Non-pigmented ciliary epithelial cell (primary cell): ENCODE measurements at places on chromosomes 11 and 22.

GRCh38 chr11:61841636-61842527 lies 13.8 kb downstream of the FADS2 start:
- no peak for DNase-seq

DNA sequence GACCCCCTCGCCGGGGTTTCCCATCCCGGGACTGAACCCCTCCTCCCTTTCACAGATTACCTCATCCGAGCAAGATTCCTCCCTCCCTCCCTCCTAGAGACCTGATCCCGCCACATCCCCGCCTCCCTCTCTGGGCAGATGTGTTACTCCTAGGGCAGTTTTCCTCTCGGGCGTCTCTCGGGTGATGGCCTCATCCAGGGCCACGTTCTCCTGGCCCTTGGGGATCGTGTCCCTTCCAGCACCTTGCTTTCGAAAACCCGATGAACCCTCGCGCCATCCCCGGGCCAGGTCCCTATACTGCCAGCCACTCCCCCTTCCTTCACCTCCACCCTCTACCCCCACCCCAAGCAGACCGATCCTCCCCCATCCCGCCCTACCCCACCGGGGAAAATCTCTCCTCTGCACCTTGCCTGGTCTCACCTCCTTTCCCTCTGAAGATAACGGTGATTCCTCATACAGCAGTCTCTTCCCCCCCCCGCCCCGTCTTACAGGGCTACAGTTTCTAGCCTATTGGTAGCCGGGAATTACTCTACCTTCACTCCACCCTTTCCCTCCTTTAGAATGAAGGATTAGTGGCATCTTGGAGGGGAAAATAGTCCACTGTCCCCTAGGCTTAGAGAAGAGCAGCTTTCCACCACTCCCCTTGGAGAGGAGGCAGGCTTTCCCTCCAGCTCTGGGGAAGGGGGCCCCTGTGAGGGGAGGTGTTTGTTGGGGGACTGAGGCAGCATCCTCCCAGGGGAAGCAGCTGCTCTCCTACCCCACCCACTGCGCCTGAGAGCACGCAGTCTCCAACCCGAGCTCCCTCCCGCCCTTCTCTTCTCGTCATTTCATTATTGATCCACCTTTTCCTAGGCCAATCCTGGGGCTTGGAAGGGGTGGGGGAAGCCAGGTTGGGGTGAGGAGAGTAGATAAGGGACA lies 1.2 kb downstream of the KMT2A start:
- no peak for DNase-seq

DNA sequence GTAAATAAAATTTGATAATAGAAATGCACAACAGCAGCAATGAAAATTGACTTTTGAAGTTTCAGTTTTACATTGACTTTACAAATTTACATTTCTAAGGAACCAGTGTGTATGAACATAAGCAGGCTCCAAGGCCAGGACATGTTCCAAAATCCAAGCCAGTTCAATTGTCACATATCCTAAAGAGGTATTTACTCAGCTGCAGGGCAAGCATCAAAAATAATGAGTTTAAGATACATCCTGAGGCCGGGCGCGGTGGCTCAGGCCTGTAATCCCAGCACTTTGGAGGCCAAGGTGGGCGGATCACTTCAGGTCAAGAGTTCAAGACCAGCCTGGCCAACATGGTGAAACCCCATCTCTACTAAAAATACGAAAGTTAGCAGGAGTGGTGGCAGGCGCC lies 39.0 kb upstream of the AKIP1 start:
- no peak for DNase-seq

DNA sequence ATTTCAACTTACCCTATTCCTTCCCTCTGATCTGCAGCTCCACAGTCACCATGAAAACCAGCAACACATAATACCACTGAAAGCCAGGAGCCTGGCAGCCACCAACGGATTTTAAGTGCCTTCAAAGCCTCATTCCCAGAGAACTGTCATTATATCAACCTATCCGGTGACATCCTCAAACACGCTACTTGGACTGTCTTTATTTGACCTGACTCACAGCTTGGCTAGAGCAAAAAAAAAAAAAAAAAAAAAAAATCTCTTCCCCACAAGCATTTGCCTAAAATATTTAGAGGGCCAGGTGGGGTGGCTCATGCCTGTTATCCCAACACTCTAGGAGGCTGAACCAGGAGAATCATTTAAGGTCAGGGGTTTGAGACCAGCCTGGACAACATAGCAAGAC lies 32.4 kb upstream of the ARHGAP32 start:
- no peak for DNase-seq

DNA sequence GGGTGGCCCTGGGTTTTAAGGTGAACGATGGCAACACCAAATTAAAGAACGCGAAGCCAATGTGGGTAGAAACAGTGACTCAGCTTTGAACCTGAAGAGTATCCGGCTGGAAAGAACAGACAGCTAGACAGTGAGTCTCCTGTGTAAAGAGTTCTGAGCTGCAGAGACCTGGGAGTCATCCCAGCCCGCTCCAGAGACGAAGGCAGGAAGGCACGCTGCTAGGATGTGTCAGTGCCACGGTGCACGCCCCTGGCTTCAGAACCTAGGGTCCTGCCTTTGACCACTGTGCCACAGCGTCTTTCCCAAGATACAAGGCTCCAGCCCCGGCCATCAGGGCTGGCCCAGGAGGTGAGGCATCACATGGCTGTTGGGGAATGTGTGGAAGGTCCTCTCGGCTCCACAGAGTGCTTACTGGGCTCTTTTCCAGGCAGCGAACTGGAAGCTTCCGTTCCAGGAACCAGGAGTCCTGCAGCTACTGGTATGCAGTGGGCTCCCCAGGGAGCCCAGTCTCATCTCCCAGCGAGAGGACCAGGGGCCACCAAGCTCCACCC lies 29.9 kb downstream of the LRFN4 start:
- DNase-seq: no peak

- DNase-seq: no peak
These were observed 936 bp downstream of the BRD1 start for GRCh38 chr22:49826603-49827270.

DNA sequence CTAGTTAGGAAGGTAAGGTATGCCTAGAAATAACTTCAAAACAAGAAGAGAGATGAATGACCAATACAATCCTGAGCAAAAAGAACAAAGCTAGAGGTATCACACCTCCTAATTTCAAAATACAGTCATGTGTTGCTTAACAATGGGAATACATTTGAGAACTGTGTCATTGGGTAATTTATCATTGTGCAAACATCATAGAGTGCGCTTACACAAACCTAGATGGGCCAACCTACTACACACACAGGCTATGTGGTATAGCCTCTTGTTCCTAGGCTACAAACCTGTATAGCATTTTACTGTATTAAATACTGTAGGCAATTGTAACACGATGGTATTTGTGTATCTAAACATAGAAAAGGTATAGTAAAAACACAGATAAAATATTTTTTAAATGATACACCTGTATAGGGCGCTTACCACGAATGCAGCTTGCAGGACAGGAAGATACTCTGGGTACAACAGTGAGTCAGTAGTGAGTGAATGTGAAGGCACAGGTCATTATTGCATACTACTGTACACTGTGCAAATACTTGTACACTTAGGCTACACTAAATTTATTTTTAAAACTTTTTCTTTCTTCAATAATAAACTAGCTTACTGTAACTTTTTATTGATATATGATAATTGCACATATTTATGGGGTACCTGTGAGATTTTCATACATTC lies 48.2 kb downstream of the STK33 start:
- DNase-seq: no peak

DNA sequence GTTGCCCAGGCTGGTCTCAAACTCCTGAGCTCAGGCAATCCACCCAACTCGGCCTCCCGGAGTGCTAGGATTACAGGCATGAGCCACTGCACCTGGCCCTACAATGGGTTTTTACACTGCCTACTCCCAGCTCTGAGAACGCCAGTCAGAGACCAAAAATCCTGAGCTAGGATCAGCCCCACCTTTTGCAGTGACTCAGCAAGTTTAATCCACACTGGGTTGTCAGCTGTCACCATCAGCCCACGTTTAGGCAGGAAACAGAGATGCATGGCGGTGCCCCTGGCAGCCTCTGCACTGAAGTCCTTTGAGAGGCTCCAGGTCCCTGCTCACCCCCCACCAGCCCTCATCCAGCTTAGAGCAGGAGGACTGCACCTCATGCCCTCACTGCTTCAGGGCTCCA lies 117.6 kb downstream of the ARHGAP8 start:
- no peak for DNase-seq

DNA sequence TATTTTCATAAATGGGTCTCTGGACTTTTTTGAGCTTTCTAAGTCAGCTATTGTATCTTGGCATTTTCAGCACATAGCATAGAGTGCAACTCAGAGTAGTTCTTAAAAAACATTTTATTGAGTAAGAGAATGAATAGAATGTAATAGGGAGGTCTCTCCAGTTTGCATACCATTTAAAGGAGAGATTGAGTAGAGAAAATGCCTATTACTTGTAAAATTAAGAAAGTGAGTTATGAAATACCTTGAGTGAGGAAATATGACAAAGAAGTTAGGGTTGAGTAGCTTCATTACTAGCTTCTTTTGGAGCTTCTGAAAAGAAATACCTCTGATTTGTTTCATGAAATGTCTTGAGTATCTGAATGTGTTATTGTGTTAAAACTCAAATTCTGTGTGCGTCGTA lies 140.0 kb downstream of the AASDHPPT start:
- no peak for DNase-seq

DNA sequence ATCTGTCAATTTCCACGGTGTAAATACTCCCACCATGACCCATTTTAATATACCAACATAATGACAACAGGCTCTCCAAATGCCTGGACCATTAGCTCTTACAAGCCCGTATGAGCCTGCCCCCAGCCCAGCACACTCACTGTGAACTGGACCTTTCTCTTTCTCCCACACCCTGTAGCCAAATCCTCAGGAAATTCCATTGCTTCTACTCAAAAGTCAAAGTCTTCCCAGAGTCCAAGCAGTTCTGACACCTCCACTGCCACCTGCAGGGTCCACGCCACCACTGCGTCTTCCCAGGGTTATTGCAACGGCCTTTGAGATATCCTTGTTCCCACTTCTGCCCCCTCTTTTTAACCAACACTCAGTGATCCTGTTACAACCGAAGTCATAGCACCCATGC lies 110.1 kb upstream of the ASPHD2 start:
- DNase-seq: no peak

DNA sequence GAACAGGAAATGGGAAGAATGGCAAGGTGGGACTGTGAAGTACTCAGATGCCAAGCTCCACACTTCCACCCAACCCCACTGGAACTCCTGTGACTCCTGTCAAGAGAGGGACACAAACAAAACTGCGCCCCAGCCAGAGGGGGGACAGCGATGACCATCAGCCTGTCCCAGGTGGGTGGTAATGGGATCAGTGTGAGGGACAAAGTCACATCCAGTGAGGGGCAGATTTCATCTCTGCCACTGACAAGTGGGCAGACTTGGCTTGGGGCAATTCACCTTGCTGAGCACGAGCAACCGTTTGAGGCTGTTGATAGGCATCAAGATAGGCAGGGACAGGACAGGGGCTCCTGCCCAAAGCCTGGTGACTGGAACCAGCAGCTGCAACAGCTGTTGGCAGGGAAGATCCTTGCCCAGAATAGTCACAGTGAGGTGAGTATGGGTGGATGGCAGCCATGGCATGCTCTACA lies 105.4 kb upstream of the PITPNB start:
- DNase-seq: no peak

DNA sequence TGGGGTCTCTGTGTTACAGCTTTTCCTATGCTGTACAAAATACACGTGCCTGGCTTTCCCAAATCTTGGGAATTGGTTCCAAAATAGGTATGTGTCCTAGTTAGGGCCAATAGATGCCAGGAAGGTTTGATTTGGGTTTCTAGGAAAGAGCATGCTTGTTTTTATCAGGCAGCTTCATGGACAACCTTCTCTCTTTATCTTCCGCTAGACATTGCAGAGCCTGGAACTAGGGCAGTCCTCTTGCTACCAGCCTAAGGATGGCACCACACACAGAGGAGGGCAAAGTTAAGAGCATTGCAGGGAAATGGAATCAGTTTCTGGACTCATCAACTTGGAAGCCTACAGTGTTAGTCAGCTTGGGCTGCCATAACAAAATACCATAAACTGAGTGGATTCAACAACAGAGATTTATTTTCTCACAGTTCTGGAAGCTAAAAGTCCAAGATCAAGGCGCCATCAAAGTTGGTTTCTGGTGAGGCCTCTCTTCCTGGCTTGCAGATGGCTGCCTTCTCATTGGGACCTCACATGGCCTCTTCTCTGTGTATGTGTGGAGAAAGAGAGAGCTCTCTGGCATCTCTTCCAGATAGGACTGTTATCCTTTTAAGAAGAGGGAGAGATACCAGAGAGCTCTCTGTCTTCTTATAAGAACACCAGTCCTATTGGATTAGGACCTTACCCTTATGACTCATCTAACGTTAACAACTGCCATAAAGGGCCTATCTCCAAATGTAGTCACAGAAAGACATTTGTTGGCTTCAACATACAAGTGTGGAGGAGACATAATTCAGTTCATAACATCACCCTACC lies 27.3 kb upstream of the CREB3L1 start:
- DNase-seq: no peak

GRCh38 chr22:36550701-36551495 lies 21.9 kb upstream of the EIF3D start:
- no peak for DNase-seq

GRCh38 chr11:42225664-42226063 lies 766.2 kb upstream of the LRRC4C start:
- DNase-seq: no peak

- no peak for DNase-seq
These were observed 68.5 kb upstream of the SLC35C1 start for GRCh38 chr11:45736424-45736823.

- peak; percentile 90 for DNase-seq
These were observed 368.9 kb downstream of the DDX10 start for GRCh38 chr11:109033627-109034338.

GRCh38 chr22:44891791-44892190 lies 118.0 kb downstream of the PHF21B start:
- no peak for DNase-seq

DNA sequence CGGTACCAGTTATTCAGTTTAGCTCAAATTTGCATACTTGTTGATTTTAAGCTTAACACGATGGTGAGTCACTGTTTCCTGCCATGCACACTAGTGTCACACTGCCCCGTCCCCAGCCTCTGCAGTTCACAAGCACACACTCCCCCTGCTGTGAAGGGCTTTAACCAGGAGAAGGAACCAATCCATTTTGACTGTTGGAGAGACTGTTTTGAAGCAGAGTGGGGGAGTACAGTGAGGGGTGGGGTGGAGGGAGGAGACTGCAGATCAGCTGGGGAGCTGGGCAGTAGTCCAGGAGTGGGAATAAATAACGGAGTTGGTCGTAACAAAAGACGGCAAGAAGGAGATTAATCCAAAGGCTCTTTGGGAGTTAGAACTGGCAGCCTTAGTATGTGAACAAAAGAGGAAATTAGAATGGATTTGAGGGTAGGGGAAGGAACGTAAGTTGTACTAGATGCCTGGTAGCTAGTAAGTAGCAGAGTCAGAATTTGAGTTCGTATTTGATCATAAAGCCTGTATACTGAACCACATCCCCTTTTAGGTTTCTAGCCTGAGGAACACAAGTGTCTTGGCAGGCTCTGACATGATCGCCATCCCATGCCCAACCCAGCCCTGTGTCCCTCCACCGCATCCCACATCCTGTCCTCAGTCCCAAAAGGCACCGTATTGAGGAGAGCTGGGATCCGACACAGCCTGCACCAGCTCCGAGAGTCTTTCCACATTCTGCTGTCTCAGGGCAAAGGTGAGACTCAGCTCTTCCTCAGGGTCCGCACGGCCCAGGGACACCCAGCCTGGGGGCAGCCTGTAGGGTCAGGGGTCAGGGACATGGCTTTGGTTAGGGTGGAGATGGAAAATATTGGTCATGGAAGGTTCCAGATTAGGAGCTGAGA lies 862 bp downstream of the TPP1 start:
- no peak for DNase-seq
